ENCODE measurements at places on chromosomes 2 and 18.

DNA sequence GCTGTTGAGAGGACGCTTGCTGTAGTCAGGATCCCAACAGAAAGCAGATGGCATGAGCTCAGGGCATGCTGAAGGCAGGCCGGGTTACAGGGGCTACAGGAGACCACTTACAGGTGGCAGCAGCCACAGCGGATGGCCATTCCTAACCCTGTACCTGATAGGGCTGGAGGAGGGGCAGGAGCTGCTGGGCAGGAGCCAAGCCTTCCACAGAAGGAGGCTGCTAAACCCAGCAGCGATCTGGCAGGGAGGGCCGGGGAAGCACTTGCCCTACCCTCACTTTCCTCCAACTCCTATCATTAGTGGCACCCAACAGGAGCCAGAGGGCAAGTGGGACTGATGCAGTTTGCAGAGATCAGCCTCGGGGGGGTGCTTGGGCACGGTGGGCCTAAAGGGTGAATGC is 2.0 kb downstream of the ASB18 start:
- no peak for DNase-seq

- DNase-seq, result no peak
Measured at GRCh38 chr2:219076253-219076652, 15.5 kb upstream of the IHH start.

DNA sequence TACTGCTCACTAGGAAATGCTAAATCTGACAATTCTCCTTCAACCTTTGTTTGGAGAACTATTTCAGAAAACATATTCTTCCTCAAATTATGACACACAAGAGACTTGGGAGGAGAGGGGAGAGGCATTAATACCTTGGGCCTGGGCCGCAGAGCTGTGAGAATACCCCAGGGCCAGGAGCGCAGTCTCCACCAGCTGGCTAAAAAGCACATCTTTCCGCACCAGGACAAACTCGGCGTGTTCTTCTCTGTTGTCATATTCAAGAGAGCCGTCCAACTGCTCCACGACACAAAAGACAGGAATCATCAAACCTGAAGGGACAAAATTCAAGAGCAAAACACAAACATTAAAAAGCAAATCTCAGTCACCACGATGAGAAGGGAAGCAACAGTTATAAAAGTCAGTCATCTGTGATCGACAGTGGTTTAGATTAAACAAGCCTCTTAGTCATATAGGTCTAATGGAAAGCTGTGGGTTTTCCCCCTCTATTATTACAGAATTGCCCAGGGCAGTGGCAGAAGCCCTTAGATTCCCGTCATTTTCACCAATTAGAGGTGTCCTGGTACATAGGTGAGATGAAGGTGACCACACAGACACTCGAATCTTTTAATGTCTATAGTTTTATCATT is 24.4 kb downstream of the SATB2 start:
- DNase-seq, result no peak

GRCh38 chr2:221943076-221943810 is 355.6 kb downstream of the PAX3 start:
- DNase-seq, result peak; percentile 6

DNA sequence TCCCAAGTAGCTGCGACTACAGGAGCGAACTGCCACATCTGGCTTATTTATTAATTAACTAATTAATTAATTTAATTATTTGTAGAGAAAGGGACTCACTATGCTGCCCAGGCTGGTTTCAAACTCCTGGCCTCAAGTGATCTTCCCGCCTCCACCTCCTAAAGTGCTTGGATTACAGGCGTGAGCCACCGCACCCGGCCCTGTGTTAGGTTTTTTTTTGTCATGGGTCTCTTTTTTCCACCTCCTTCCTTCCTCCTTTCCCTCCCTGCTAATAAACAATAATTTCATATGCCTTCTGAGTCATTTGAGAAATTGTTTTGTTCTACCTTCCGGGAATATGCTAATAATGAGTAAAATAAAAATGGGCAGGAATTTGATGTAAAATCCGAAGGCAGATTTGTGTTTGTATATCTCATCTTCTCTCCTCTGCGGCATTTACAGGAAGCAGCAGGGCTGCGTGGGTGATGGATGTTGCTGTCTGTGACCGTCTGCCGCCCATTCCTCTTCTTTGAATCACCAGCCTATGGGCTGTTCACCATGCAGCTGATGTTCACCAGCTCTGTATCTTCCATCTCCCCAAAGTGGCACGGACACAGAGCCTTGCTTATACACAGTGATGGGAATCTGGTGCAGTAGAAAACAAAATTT is 89.9 kb downstream of the ACSL3 start:
- DNase-seq, result no peak

DNA sequence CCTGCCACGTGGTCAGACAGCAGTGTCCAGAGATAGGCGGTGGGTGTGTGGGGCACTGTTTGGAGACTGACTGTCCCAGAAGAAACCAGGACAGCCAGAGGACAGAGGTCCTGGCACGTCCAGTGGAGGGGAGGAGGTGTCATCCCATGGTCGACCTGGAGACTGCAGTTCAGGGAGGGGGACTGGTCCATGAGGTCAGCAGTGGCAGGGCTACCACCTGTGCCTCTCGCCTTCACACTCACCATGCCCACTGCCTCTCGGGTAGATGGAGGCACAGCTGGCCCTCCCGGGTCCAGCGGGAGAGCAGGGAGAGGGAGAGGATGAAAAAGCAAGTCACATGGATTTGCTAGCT is 53.9 kb downstream of the INHBB start:
- DNase-seq, result no peak
